Left ventricle myocardium superior (tissue), 1 donor: ENCODE measurements at places on chromosomes 6 and 20.

- no peak for DNase-seq
Observed at GRCh38 chr6:97110626-97111025, 172.4 kb downstream of the MMS22L start.

- DNase-seq, result no peak
Observed at GRCh38 chr6:24922170-24922569, 13.6 kb downstream of the RIPOR2 start.

- no peak for DNase-seq
Observed at GRCh38 chr6:132495604-132496079, 17.3 kb downstream of the STX7 start.

DNA sequence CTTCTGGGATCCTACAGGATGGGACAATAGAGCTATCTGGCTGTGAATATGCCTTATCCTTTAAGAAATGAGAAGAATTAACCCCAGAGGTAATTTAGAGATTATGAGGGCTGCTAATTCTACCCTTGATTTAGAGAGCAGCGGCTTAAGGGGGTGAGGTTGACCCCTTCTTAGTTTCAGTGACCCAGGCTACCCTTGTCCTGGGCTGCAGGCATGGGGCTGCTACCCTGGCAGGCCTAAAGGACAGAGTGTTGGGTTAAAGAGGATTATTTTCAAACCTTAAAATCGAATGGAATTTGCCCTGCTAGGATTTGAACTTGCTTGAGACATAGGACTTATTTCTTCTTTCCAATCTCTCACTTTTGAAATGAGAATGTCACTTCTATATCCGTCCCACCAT lies 1343.4 kb downstream of the HACE1 start:
- no peak for DNase-seq

DNA sequence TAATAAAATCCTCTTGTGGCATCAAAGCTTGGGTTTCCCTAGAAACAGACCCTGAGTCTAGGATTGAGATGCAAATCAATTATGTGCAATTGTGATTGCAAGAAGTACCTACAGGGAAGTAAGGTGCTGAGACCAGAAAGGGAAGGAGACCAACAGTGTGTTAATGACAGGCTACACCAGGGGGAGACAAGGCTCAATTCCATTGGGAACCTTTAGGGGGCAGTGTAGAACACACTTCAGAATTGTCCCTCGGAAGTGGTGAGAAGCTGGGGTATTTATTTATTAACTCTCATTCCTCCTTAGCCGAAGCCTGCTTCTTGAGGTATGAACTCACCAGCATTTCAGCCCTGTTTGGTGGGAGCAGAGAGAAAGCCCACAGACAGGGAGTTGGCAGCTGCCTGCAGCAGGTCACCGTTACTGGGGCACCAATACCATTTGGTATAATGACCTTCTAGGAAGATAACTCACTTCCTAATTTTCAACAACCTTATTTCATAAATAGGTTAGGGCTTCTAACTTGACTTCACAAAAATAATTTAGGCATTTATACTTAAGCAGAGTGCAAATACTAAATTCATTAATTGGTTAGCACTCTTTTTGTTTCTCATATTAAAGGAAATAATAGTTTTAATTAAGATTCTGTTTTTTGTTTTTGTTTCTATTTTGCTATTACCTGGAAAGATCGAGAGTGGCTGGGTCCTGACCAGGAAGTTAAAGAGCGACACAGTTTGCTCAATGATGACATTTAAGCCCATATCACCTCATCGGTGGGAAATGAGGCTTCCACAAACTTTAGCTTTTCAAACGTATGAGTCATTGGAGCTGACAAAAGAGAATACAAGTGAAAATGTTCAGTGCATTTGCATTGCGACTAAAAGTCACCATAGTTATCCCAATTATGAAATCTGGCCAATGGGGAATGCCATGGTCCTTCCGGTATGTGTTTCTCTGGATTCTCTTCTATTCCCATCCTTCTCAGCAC lies 94.8 kb downstream of the BTBD3 start:
- no peak for DNase-seq

DNA sequence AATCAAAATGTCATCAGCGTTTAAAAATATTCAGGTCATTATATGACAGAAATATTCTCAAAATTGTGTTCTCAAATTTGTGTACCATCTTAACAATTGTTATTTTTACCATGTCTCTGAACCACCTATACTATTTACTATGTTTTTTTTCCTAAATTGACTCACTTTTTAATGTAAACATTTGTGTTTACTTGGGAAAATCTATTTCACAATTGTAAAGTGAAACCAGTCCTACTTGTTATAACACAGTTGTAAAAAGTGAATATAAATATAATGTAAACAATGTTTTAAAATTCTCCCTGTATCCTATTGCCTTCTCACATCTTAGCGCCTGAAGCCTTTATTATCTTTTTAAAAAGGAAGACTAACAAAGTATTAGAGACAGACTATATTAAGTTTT lies 83.5 kb downstream of the ADGRG6 start:
- DNase-seq, result no peak

GRCh38 chr6:144580039-144580438 lies 294.9 kb downstream of the UTRN start:
- no peak for DNase-seq

- DNase-seq, result no peak
Observed at GRCh38 chr6:83879746-83880145, 20.3 kb downstream of the CYB5R4 start.

DNA sequence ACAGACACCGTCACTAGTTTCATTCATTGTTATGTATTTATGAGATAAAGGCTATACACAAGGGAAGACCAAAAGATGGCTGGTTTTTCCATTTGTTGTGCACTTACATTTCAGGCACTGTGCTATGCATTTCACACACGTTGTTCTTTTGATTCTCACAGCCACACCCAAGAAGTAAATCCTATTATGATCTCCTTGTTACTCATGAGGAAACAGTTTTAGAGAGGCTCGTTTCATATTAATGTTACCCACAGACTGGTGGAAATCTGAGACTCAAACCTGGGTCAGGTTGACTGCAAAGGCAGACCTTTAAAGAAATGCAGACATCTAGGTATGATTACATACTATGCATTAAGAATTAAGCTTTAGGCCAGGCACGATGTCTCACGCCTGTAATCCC lies 34.9 kb downstream of the SHLD1 start:
- no peak for DNase-seq

DNA sequence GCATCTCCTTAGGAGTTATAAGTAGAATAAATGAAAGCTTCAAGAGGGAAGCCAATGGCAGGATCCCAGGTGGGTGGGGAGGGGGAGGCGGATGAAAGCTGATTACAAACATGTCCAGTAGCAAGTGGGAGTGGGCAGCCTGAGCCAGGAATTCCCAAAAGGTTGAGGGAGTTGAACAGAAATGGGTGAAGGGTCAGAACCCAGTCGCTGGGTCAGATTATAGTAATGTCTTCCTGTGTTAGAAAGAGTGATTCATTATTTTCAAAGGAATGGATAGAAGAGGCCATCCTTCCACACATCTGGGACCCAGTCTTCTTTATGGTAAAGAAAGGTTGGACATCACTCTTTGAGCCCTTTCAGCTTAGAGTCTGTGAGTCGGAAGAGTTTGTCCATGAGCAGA lies 41.0 kb upstream of the FAM50B start:
- DNase-seq, result no peak

GRCh38 chr6:6577735-6578134 lies 10.8 kb upstream of the LY86 start:
- DNase-seq, result no peak

DNA sequence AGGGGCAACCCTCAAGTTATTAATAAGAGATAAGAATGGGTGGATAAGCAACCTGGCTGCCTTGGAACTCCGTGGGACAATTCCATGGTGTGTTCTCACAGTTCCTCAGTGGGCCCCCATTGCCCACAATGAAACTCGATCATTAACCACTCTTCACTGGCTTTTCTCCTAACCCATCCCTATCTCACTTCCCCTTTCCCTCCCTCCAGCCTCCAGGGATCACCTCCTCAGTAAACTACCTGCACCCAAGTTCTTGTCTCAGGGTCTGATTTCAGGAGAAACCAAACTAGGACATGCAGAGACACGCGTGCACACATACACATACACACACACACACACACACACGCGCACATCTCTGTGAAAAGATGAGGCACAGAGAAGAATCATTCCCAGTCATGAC lies 37.7 kb upstream of the FOXP4 start:
- DNase-seq, result no peak

GRCh38 chr6:138161338-138162110 lies at the start of gene ARFGEF3:
TSS of gene ARFGEF3 (plus strand) at chr6:138161939. CDS start at chr6:138162087, 148 bp downstream.
- peak; percentile 68 for DNase-seq

DNA sequence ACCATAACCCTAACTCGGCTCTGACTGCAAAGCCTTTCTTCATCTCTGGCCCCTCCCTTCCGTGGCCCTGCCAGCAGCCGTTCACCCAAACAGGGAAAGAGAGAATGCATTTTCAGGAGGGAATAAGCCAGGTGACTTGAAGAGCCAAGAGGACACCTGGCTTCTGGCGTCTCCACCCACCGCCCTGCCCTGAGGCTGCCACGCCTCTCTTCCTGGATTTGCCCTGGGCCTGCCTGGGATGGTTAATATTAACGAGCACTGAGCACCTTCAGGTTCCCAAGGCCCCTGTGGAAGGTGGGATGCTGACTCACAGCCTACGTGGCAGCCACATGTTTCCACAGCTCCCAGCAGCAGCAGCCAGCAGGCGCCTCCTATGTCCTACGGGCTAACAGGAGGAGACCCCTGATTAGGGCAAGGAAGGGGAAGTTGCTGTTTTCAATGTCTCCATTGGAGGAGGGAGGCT lies 138.0 kb upstream of the RREB1 start:
- no peak for DNase-seq

DNA sequence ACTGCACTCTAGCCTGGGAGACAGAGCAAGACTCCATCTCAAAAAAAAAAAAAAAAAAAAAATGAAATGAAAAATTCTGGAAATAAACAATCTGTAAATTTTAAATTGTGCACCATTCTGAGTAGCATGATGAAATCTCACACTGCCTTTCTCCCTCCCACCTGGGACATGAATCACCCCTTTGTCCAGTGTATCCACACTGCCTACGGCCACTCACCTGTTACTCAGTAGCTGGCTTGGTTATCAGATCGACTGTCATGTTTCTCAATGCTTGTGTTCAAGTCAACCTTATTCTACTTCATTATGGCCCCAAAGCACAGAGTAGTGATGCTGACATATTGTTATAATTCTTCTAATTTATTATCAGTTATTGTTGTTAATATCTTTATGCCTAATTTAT lies 58.7 kb upstream of the MTHFD1L start:
- no peak for DNase-seq

DNA sequence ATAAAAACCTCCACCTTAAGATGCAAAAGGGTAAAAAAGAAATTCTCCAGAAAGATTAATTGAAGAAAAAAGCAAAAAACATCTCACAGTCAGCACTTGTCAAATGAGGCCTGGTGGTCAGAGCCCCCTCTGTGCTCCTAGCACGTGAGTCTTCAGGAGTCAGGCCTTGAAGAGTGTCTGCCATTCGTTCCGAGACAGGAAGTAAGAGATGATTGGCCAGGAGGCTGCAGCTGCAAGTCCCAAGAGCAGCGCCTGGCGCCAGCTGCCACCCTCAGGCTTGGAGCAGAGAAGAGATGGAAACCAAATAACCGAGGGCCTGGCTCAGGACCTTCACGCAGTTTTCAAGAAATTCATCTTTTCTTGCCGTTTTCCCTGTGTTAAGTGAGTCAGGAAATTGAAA lies 65.0 kb downstream of the FAM120B start:
- DNase-seq, result peak; percentile 50

- DNase-seq, result no peak
Observed at GRCh38 chr6:48378884-48379407, 267.9 kb upstream of the PTCHD4 start.

DNA sequence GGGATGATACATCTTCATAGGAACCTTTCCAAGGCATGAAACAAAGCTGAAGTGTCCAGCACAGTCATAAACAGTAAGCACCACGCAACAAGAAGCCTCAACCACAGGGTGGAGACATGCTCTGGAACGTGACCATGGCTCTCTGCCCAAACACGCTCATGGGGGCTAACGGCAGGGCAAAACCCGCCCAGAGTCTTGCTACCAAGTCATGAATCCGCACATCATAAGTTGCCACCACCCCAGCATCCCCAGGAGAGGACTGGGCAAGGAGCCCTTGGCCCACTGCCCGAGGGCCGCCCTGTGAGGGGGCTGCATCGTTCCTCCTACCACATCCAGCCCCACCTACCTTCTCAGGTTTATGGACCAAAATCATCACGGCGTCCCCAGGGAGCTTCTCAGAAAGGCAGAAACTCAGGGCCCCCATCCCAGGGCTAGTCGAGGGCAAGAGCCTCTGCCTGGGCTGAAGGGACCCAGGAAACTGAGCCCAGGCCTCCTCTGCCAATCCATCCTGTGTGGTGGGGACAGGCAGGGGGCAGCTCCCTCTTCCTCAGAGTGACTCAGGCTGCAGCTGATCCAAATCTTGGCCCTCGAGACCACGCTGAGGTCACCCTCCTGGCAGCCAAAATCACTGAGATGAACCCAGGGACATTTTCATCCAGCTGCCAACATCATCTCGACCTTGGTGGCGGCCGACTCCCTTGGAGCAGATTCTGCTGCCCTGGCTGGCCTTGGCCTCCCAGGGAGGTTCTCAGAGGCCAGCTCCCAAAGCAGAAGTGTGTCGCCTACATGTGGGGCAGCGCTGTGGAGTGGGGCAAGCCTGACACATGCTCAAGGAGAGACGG lies 42.6 kb downstream of the BMP7 start:
- peak; percentile 59 for DNase-seq

- no peak for DNase-seq
Observed at GRCh38 chr20:53626584-53626983, 32.9 kb upstream of the ZNF217 start.

DNA sequence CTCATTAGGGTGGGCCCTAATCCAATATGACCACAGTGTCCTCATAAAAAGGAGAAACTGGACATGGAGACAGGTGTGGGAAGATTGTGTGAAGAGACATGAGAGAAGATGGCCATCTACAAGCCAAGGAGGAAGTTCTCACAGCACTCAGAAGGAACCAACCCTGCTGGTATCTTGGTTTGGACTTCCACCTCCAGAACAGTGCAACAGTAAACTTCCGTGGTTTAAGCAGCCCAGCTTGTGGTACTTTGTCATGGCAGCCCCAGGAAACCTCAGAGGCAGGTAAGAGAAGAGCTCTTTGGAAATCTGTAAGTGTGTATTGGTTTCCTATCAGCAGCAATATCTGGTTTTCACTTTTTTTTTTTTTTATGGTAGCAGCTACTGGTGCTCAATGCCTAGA lies 16.5 kb upstream of the CNKSR3 start:
- DNase-seq, result no peak

- DNase-seq, result no peak
Observed at GRCh38 chr6:82576284-82576683, 212.7 kb downstream of the TPBG start.
